ENCODE measurements at places on chromosomes 2 and 18.

- DNase-seq, result no peak
These were observed 1404.9 kb upstream of the NXPH2 start for GRCh38 chr2:140185076-140185475.

DNA sequence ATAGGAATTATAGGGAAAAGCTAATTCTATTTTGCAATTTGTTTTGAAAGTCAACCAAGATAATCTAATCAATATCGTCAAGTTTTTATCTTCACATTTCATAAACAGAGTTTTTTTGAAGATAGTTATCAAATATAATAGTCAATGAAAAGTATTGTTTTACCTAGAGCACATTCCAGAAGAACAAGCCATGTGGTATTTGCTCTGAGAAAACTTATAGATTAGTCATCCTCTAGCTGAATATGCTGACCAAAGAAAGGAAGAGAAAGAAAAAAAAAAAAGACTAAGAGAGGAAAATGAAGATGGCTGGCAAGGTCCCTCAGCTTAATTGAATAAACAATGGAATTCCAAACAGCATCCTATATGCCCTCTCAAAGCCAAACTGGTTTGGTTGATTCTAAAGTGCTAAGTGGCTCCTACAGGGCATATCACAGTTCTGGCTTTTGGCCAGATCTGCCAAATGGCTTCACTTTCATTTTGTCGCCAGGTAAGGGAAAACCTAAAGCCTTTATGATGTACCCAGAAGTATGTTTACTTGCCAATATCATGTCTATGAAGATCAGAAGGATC, 132.6 kb downstream of the VWC2L start:
- no peak for DNase-seq

DNA sequence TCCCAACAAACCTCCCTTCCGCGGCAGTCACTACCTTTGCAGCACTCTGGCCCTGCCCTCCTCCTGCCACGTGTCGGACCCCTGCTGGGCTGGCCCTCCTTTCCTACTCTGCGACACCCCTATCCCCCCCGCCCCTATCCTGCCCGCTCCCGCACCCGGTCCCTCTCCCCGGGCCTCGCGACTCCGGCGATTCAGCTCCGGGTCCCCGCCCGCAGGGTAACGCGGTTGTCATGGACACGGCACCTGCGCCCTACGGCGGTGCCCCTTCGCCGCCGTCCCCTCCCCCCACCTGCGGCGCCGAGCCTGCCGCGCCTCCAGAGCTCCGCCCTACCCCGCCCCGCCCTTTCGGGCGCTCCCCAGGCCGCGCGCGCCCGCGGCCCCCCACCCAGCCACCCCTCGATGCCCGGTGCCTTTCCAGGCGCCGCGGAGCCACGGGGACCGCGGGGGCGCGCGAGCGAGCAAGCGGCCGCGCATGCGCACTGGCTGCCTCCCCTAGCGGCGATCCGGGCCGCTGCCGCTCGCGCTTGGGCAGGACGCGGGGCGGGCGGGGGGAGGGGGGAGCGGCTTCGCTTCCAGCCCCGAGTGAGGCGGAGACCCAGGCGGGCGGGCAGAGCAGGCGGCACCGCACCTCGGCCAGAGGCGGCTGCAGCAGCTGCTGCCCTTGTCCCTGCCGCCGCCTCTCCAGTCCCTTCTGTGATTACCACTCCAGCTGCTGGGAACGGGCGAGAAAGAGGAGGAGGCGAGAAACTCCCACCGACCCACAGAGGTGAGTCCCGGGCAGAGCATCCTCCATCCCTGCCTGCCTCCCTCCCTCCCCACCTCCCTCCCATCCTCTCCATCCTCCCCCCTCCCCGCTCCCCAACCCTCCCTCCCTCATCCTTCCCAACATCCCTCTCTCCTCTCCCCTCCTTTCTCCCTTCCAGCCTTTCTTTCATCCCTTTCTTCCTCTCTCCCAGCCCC, at the start of gene CTNNA2:
Gene CTNNA2, plus strand, starts transcription at position 610 of the 960 bp plus-strand sequence.
- DNase-seq, result no peak

- no peak for DNase-seq
These were observed 194.3 kb upstream of the ERBB4 start for GRCh38 chr2:212732860-212733259.

DNA sequence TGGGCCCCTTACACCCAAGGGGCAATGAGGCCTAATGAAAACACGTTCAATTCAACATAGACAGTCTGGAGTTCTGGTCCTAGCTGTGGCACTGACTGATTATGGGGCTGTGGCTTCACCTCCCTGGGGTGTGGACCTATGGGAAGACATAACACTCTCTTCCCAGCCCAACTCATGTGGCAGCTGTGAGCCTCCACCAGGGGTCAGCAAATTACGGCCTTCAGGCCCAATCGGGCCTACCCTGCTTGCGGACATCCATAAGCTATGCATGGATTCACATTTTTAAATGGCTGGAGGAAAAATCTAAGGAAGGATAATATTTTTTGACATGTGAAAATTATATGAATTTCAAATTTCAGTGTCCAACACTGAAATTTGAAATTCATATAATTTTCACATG, 101.3 kb downstream of the LOXHD1 start:
- no peak for DNase-seq

DNA sequence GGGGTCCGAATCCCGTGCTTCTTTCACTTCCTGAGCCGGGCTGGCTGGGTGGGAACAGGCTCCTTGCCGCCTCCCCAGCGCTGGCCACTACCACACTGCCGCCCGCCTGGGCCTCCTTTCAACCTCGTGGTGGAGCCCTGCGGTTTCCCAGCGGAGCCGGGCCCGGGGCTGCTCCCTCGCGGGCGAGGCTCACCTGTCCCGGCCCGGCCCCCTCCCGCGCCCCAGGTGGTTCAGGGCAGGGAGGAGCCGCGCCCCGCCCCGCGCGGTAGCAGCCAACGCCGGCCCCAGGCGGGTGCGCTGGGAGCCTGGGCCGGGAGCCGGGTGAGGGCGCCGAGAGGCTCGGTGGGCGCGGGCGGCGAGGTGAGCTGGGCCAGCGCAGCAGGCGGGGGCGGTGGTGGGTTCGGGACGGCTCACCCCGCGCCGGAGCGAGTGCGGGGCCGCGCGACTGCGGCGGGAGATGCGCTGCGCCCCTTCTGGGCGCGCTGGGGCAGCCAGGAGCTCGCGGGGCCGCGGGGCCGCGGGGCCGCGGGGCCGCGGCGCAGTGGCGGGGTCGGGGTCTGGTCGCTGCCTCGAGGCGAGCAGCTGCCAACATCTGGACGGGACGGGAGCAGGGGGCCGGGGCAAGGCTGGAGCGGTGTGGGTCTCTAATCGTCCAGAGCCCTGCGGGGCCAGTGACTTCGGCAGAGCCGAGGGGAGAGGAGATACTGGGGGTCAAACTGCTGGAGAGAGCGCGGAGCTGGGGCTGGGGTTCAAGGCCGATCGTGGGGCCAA, at the start of gene LYPD6B:
Gene LYPD6B, plus strand, starts transcription at position 258 of the 771 bp plus-strand sequence. CDS start 92,250 bp downstream, outside the sequence.
- DNase-seq, result no peak

DNA sequence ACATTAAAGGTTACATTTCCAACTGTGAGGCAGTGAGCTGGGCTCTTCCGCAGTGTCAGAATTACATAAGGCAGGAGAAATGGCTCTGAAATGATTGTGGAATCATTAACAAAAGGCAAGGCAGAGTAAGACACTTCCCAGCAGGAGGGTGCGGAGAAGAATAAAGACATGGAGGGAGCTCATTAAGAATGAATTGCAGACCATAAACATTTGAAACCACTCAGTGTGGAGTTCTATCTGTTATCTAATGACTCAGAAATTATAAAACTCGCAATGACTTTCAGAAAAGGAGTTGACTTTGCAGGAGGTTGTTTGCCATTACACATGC, 77.0 kb downstream of the SMIM21 start:
- DNase-seq, result no peak

DNA sequence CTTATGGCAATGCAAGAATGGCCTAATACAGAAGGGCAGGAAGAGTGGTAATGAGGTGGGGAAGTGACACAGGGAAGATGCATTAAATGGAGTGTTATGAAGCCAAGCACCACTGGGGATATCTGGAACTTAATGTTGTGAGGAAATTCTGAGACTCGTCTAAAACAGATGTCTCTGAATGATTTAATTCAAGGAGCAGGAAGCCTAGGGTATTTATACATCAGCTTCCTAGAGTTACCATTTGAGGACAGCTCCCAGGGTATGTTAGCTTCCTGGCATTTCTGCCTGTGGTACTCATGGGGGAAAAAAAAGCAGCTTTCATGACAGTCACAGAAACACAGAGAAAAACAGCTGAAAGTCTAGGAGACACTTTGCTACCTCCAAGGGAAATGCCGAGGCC, 989.5 kb downstream of the CBLN2 start:
- no peak for DNase-seq

- no peak for DNase-seq
These were observed 84.9 kb downstream of the EFEMP1 start for GRCh38 chr2:55838653-55839052.

DNA sequence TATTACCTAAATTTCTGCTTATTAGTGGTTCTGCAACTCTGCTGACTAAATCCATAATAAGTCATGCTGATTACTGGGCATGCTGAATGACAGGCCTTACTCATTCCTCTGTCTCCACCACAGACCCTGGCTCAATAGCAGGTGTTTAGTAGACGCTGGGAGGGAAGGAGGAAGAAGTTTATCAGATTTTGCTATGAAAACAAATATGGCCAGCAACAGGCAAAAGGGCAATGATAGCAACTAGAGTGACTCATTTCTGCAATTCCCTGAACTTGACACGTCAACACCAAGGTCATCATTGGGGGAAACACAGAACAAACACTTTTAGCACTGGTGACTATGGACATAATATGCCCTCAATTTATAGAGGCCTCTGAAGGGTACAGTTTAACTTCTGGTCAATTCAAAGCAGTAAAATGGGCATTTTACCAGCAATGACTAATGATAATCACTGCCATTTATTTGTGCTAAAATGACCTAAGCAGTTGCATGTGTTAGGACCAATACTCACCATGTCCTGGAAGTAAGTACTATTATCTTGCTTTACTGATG, 35.2 kb downstream of the TMEM163 start:
- DNase-seq, result no peak

DNA sequence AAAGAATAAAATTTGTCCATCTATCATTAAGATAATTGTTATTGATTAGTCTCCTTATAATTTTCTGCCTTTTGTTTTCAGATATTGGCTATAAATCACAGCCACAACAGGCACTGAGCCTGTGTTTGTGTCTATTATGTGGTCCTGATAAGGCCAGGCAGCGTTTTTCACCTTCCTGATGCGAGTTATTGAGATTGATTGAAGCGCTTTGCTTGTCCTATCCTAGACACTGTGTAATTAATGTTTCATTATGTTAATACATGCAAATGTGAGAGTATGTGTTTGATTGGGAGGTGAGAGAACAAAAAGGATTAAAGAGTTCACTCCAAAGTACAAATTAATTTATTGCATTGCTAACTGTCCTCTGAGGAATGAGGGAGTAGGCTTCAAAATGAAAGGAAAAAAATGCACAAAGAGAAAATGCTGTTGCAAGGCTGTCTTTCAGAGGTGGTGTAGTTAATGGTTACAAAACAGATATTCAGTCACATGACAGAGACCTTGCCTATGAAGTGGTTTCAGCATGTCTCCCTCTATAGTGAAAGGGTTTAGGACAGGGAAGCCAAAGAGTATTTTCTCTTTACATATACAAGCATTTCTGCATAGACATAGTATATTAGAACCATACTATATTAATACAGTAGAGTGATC, 391.1 kb downstream of the DCC start:
- DNase-seq, result no peak

- no peak for DNase-seq
These were observed 168.9 kb upstream of the EPC2 start for GRCh38 chr2:148475626-148476025.

- DNase-seq, result no peak
These were observed 99.8 kb downstream of the EN1 start for GRCh38 chr2:118747637-118748036.

DNA sequence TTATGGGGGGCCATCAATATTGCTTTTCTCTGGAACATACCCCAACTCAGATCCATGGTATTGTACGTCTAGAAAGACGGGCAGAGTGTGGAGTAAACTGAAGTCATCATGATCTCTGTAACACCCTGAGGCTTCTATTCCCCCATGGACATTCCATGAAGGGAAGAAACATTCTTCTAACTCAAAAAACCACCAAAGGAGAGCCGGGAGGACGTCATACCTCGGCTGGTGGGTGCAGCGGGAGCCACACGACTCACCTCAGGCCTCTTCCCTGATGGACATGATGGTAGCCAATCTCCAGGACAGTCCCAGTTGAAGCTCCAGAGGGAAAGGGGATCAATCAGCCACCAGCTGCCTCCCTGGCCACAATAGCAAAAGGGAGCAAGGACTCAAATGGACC, 127.3 kb downstream of the MREG start:
- no peak for DNase-seq

DNA sequence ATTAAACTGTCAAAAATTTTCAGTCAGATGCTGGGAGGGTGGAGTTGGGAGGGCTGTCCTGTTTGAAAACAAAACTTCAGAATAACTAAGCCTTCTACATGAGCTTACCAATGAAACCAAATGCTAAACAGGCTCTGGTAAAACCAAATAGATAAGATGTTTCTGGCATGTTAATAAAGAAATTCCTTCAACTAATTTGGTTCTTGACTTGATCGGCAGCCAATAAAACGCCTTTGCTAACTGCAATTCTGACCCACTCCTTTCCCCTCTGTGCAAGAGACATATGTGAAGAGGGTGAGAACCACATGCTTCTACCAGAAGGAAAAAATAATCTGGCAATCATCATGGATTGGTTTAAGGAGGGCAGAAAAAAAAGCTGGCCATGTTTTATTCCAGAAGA, 20.9 kb downstream of the MAP4K3 start:
- no peak for DNase-seq

GRCh38 chr2:30709516-30709915, 97.7 kb downstream of the CAPN13 start:
- DNase-seq, result no peak

DNA sequence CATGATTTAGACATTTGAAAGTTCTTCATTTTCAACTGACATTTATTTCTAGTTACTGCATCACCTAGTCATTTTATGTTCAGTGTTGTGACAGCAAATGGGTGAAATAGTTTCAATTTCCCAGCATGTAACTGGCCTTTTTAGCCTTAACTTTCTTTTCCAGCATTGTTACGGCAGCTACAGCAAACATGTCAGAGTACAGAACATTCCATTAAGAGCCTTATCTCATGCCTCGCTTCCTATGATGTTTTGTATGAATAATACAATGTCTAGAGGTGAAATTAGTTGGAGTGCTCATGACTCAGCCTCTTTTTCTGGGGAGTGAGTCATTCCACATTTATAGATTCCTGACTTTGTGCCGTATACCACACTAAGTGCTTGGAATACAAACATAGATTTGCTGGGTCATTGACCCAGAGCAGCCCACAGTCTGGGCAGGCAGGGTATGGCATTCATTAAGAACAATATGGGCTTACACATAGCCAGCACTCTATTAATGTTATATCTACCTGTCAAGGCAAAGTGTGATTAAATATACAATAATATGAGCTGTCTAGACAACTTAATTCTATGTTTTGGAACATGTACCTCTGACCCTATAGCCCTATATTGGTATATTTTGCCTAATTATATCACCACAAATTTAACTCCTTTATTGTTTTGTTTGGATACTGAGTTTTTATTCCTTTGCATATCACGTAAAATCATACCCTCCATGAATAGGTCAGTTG, 72.2 kb downstream of the MAP2 start:
- no peak for DNase-seq

Data from stimulated activated CD4-positive, alpha-beta T cell treated with anti-CD3 and anti-CD28 coated beads, Interleukin-12 subunit alpha, Interleukin-12 subunit beta, amount 100 ng/mL, for 24 hours (primary cell).